ENCODE measurements at places on chromosomes 12 and 14.

DNA sequence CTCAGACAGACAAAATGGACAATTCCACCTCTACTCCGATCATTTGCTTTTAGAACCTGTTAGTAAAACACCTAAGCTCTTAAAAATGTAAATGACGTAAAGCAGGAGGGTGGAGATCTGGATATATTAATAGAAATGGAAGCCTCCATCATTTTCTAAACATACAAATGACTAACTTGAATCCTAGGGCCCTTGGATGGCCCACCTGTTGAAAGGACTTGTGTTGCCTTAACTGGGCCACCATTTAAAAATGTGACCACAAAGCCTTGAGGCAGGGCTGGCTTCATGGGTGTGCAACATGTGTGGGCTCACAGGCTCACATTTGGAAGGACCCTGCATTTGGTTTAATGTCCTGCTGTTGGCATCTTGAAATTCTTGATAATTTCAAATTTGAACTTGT, 131.5 kb upstream of the PRMT8 start:
- no peak for DNase-seq

GRCh38 chr12:111405859-111406473, at the start of gene SH2B3:
TSS of gene SH2B3 (plus strand) at chr12:111405923. CDS start at chr12:111418146, 12,223 bp downstream.
- DNase-seq, result no peak

DNA sequence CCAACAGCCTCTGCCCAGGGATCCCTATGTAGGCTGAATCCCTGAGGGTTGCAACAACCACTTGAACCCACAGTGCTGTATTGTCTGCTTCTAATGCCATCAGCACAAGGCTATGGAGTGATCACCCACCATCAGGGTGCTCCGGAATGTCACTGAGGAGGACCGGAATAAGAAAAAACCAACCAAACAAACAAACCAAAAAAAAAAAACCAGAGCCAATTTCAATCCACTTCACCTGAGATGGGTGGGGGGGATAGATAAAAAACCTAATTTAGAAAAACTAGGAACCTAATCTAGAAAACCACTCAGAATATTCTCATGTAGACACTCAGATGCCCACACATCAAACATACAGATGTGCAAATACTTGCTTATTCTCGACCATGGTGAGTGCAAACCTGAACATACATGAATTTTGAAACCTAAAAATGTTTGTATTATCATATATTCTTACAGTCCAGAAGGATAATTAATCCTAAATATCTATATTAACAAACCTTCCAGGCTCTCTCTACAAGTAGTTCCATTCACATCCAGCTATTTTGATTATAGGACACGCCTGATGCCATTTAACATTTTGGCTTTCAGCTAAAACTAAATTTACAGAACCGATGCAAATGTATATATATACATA, 3.7 kb downstream of the TBX5 start:
- no peak for DNase-seq

- DNase-seq, result no peak
Measured at GRCh38 chr12:133057446-133057845, 20.1 kb downstream of the ZNF84 start.

DNA sequence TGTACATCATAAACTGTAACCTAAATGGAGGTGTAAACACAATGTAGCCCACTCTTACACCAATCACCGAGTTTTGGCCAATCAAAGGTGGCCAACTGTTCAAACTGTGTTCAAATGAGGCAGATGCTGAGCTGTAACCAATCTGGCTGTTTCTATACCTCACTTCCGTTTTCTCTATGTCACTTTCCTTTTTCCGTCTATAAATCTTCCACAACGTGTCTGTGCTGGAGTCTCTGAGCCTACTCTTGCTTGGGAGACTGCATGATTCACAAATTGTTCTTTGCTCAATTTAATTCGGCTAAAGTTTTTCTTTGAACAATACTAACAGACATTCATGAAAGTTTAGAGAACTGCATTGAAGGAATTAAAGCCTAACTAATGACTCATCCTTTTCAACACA, 547.1 kb upstream of the USP15 start:
- DNase-seq, result no peak

- no peak for DNase-seq
Measured at GRCh38 chr12:105764216-105764835, 374.4 kb downstream of the NUAK1 start.

DNA sequence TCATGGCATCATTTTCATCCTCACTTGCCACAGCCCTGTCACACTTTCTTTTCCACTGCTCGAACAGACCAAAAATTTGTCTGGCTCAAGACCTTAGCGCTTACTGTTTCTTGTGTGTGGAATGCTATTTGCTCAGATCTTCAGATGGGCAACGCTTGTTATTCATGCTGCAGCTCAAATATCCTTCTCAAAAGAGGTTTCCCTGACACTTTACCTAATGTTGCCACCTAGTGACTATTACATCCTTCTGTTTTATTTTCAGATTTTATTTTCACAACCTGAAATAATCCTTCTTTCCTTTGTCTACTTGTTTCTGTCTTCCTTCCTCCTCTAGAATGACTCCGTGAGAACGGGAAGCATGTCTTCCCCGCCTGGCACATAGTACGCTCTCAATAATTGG, 5.6 kb downstream of the FBXO33 start:
- no peak for DNase-seq

DNA sequence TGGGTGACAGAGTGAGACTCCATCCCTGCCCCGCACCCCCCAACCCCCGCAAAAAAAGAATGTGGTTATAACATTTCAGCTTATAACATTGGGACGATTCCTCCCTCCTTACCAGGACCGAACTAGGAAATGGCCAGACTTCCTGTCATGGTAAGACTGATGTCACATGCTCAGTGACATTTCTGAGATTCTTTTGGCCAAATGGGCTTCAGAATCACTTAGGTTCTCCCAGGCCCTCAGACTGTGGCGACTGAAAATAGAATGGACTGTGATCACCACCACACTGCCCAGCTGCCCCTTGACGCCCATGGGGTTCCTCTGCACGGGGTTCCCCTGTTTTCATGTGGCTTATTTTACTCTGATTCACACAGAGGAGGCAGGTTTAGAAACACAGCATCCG, 115.0 kb upstream of the EVL start:
- no peak for DNase-seq

GRCh38 chr14:59224341-59224740, 35.9 kb downstream of the DAAM1 start:
- DNase-seq, result no peak

DNA sequence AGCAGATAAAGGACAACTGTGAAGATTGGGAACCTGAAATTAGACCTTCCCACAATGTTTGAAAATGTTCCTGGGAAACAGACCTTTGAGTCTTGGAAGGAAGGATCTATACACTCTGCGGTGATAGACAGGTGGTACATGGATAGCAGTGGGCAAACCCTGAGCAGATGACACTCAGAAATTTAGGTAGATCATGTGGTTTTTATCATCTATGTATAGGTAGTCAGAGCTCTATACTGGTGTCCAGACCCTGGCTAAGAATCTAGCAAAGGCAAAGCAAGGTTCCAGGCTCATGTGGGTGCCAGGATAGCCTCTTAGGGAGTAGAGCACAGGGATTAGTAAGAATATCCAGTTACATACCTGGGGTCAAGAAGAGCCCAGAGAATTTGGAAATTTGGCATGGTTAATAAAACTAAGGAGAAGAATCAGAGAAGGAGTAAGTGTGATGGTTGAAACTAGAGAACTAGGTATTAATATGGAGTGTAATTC, 331.2 kb upstream of the FBXO33 start:
- no peak for DNase-seq

GRCh38 chr12:77429426-77429825, 364.1 kb upstream of the E2F7 start:
- DNase-seq, result no peak

DNA sequence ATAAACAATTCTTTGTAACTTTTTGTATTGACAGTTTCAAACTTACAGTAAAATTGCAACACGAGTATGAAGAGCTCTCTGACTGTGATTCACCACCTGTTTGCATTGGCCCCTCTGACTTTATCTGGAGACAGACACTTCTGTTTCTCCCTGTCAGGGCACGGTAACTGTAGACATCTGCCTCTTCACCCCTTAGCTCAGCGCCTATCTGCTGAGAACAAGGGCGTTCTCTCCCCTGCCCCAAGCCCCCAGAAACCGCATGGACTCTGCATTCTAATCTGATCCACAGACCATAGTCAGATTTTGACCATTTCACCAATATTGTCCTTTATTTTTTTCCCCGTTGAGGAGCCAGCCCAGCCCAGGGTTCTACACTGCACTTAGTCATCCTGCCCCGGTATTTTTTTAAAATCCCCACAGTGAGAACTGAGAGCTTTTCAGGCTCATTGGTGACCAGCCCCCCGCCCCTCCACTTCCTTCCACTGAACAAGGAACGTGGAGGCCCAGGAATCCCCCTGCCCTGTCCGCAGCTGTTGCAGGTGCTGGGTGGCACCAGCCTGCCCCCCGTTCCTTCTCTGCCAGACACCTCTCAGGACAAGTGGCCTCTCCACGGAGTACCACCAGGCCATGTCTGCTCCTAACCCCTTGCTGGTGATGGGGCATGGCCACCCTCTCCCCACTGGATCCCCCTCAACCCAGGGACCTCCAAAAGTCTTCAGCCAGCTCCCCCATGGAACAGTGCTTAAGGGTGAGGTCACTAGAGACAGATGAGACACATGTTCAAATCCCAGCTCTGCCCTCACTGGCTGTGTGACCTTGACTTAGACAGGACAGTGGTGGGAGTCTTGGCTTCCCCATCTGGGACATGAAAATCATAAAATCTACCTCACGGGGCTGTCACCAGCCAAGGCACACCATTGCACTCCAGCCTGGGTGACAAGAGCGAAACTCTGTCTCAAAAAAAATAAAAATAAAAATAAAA, 11.2 kb downstream of the RHOF start:
- no peak for DNase-seq

DNA sequence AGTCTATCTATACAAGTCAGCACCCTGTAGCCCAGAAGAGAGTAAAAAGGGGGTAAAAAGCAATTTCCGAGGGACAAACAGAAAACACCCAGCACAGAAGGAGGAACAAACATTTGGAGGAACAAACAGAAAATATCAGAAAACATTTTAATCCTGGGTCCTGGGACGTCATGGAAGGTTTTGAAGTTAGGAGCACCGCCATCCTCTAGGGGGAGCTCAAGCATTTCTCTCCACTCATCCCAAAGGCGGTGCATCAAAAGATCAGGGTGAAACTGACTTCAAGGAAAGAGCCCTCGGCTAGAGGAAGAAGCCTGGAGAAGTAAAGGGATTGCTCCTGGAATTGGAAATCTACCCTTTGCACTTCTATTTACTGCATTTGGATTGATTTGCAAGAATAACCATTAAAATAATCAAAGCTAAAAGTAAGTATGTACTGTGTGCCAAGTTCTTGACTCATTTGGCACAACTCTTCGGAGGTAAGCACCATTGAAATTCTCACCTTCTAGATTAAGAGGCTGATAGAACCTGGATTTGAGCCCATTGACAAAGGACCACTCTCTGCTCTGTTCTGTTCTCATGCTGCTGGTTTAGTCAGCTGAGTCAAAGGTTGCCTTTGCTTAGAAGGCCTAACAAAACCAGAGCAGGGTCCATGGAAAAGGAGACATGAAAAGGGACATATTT, 17.2 kb upstream of the POC1B start:
- DNase-seq, result peak; percentile 80

DNA sequence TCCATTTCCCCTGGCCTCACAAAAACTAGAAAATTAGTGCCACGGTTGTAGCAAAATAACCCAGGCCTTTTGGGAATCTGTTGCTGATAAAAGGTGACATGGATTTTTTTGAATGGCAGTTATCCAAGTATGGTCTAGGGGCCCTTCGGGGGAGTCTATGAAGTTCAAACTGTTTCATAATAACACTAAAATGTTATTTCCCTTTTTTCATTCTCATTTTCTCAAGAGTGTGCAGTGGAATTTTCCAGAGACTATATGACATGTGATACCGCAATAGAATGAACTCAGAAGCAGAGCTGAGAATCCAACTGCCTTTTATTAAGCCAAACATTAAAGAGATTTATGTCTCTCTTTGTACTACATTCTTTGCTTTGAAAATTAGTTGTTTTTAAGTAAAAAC, 26.9 kb downstream of the GSTZ1 start:
- DNase-seq, result no peak

DNA sequence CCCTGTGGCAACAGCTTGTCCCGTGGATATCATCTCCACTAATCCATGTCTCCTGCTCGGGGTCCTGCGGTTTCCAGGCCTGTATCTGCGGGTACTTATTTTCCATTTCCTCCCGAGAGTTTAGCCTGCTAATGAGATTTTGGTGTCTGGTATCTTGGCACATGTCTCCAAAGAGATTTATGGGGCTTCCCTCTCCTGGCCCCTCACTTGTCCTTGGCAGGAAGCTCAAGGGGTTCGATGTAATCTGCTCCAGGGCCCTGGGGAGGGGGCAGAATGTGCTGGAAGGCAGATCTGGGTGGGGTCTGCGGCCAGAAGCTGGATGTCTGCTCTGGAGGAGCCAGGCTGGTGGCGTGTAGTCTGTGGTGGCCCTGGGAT, 85.7 kb downstream of the KIF26A start:
- no peak for DNase-seq

DNA sequence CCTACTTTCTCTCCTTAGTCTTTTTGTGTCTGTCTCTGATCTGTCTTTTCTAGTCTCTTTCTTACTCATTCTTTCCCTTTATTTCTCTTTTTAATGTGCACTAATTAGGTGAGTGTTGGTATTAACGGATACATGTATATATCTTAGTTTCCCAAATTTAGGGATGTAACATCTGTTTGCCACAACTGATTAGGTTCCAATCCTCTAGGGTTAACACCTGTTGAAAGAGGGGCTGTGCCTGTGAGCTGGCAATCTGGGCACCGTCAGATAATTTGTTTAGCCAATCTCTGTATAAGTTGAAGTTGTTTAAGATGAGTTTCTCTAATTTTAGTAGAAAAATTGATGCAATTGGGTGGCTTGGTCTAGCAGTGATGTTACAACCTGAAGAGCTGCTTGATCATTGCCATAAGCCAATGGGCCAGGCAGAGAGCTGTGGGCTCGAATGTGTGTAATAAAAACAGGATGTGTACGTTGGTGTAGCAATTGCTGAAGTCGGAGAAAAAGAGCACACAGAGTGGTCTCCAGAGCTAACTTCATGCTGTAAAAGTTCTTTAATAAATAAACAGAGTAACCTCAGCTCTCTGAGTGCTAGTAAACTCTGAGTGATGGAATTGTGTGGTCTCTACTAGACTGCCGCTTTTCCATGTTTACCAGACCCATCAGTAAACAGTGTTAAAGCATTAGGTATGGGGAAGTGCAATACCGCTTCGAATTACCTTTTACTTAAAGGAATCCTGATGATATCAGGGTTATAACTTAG, 18.3 kb upstream of the LYZ start:
- no peak for DNase-seq

DNA sequence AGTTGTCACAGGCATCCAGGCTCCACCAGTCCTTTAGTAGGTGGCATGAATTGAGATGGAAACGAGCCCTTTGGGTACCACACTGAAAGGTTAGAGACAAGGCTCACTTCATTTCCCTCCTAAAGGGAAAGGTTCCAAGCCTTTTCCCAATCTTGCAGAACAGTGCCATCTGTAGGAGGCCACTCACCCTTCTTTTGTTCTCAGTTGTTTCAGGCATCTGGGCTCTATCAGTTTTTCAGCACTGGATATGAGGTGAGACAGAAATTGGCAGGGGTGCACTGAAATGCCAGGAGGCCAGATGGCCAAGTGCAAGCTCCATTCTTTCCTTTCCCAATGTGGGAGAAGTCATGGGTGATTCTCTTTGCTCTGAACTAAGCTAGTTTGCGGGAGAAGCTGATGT, 15.2 kb downstream of the FBXO33 start:
- no peak for DNase-seq

Measured in right renal pelvis (tissue), 4 donors.